ENCODE measurements at places on chromosomes 16 and 17.
A peak's percentile ranks its signal among the peaks of the same experiment; 100 is the strongest.

DNA sequence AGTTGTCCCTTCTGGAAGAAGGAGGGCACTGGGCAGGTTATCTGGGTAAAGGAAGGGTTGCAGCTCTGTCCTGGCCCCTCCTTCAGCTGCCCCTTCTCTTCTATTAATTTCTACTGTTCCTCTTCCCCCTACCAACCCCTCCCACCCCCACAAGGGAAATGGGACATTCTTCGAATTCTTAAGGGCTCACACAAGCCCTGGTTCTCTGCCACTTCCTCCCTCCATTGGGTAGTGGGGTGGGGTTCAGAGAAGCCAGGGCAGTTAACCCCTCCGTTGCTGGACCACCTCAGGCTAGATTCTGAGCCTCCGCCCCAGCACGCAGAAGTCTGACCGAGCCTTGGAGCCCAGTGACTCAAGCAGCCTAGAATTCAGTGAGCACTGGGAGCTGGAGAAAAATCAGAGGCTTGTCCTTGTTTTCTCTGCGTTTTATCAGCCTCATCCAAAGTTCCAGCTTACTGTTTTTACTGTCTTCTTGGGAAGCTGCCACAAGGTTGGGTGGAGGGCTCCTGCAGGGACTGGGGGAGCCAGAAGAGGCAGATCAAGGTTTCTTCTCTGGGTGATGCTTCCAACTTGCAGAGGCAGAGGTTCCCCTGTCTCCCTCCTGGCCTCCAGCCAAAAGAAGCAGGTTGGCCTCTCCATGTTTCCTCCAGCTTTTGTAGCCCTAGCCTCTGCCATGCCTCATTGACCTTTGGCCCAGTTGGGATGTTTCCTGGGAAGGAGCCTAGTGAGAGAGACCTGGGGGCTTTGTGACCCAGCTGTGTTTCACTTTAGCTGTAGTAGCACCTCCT lies 10.2 kb downstream of the LASP1 start:
- DNase-seq = peak; percentile 82

DNA sequence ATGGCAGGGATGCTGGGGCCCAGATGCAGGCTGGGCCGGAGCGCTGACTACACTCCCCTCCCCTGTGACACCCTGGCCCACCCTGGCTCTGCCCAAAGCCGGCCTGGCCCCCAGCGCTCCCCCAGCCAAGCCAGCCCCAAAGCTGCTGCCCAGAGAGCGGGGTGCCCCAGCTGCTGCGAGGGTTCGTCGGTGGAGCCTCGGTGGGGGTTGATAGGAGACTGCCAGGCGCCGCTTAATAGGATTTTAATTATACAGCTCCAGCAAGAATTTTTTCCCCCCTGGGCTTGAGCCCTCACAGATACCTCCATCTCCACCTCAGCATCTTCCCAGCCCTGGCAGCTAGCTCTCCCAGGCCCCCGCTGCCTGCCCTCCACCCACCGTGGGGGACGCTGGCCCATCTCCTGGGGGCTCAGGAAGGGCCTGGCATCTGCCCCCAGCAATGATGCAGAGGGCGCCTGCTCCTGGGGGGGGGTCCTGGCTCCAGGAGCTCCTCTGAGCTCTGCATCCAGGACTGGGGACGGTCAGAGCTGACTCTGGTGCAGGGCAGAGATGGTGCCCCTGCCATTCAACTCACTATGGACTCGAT lies 36.8 kb upstream of the DLX4 start:
- no peak for DNase-seq

GRCh38 chr16:23947838-23948237 lies 112.1 kb downstream of the PRKCB start:
- no peak for DNase-seq

- DNase-seq = no peak
Observed at GRCh38 chr16:69598045-69598444, 32.3 kb downstream of the NFAT5 start.

DNA sequence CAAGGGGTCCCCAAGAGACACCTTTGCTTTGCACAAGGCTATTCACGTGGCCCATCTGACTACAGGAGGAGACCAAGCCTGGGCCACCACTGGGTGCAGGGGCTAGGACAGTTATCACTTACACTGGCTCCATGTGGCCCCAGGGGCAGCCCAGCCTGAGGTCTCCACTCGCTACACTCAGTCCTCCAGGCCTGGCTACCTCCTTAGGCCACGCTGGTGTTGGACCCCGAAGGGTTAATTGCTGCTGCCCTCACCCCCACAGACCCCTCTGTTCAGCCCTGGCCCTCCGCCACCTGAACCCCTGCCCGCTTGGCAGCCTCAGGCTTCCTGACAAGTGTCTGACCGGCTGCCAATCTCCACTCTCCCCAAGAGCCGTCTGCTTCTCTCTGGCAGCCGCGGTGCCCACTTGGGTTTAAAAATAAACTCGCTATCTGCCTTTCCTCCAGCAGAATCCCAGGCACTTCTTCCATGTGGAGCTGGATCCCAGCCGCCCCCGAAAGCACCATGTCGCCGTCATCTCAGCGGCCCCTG lies 27.8 kb downstream of the ADAM11 start:
- no peak for DNase-seq

DNA sequence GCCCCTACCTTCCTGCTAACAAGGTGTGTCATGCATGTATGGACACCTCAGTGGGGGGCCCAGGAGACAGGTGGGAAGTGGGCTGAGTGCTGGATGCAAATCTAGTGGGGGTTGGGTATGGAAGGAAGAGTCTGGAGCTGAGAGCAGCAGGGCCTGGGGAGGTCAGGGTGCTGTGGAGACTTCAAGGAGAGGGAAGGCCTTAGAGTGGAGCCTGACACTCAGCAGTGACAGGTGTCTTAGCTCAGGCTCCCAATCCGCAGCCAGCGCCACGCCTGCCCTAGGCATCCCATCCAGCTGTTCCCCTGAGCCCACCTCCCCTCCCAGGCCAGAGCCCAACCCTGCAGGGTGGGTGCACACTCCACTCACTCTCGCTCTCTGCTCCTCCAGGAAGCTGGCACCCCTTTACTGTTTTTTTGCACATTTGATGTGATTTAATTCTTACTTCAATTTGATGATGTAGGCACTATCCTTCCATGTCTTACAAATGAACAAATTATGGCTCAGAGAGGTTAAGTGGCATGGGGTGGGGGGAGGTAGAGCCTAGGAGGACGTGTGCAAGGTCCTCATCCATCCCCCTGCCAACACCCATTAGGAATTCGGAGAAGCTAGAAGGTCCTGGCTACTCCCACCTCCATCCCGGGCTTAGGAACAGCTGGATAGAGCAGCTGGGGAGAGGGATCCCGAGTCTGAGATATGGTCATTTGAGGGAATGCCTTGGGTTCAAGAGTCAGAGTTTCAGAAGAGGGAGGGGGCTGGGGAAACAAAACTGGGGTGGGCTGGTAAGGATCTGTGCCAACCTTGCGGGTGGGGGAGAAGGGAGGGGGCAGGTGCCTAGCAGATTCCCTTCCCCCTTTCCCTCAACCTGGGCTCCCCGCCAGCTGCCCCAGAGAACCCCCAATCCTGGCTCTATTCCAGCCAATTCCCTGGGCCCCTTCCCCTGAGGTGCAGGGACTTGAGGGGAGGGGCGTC lies 2.1 kb downstream of the FAM171A2 start:
- no peak for DNase-seq

DNA sequence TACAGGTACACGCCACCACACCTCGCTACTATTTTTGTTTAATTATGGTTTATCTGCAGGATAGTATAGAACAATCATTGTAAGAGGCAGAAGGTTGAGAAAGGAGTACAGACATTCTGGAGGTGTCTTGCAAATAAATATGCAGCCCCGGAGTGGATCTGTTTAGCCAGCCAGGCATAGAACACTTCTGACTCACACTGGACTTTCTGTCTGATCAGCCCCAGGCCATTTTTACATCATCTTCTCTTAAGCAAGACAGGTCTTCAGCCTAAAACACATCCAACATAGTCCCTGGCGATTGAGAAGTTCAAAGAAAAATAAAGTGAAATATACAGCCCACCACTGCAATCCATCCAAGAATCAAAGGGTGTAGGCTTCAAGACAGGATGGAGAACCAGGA lies 81.4 kb downstream of the XYLT1 start:
- no peak for DNase-seq

DNA sequence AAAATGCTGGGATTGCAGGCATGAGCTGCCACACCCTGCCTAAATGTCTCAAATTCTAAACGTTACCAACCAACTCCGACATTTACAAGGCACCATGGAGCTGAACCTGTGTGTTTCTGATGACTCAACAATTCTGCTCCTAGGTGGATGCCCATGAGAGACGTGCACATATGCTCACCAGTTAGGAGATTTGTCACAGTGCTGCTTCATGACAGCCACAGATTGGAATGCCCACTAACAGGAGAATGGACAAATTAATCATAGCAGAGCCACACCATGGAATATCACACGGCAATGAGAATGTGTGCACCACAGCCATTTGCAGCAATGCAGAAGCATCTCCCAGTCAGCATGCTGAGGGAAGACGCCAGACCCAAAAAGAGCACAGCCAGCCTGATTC lies 8.0 kb upstream of the KCNG4 start:
- no peak for DNase-seq

- no peak for DNase-seq
Observed at GRCh38 chr17:38578229-38579082, 27.3 kb downstream of the SRCIN1 start.

- DNase-seq = no peak
Observed at GRCh38 chr16:55323637-55324271, at the start of gene IRX6. Gene IRX6 (plus strand): TSS chr16:55324203. CDS start chr16:55325092, 889 bp downstream.

- DNase-seq = no peak
Observed at GRCh38 chr17:4446326-4447071, 12.8 kb downstream of the SPNS3 start.

GRCh38 chr16:7420079-7420478 lies 87.4 kb downstream of the RBFOX1 start:
- DNase-seq = no peak

DNA sequence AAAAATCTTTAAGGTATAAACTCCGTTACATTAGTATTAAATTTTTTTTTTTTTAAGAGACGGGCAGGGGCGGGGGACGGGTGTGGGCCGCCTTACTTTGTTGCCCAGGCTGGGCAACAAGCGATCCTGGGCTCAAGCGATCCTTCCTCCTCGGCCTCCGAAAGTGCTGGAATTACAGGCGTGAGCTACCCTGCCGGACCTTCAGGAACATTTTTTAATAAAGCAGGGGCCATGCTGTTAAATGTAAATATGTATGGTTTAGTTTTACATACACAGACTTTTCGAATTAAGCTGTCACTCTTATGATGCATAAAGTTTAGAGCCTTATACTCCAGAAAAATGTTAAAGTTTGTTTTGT lies 2.4 kb downstream of the PPM1D start:
- DNase-seq = no peak

GRCh38 chr16:30374538-30374937 lies at the start of gene MYL11:
Gene MYL11 (plus strand): TSS chr16:30374802. CDS start chr16:30374858, 56 bp downstream.
- DNase-seq = no peak

DNA sequence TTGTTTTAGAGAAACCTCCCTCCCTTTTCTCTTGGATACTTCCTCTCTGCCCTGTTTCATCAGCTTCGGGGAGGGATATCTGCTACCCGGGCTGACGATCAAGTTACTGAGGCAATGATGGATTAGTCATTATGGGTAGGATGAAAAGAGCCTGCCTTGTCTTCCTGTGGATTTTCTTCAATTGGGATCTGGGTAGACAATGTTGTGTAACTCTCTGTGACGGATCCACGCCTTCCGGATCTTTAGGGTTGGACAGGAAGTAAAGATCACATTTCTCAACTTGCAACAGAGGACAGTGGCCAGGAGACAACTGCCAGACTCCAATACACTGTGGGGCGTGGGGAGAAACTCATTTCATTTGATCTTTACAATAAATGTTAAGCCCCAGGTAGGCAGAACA lies 11.3 kb upstream of the CHST6 start:
- DNase-seq = no peak

DNA sequence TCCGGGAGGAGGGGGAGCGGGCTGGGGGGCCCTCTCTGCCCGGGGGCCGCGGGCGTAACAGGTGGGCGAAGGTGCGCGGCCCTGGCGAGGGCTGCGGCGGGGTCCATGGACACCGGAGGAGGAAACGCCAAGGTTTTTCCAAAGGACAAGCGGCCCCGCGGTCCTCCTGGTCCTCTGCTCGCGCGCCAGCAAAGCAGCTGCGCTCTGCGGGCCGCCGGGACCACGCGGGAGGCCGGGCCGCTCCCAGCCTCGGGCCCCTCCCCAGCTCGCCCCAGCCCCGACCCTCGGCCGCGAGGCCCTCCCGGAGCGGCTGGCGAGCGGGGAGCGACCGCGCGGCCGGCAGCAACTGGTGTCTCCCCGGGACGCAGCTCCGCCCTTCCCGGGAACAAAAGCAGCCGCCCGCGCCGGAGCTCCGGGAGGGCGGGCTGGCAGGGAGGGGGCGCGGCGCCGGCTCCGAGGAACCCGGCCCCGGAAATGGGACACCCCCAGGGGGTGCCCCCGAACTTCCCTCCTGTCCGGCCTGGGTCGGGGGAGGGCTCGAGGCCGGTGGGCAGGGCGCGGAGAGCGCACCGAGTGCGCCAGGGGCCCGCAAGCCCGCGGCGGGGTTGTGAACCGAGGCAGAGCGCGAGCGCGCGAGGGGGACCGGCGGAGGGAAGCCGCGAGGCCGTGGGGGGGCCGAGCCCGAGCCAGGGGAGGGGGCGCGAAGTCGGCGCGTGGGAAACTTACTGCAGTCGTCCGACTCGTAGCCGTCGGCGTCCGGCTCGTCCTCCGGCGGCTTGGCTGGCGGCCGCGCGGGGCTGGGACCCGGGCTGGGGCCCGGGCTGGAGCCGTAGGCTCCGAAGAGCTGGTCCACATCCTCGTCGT lies 837 bp downstream of the DOC2B start:
- no peak for DNase-seq

DNA sequence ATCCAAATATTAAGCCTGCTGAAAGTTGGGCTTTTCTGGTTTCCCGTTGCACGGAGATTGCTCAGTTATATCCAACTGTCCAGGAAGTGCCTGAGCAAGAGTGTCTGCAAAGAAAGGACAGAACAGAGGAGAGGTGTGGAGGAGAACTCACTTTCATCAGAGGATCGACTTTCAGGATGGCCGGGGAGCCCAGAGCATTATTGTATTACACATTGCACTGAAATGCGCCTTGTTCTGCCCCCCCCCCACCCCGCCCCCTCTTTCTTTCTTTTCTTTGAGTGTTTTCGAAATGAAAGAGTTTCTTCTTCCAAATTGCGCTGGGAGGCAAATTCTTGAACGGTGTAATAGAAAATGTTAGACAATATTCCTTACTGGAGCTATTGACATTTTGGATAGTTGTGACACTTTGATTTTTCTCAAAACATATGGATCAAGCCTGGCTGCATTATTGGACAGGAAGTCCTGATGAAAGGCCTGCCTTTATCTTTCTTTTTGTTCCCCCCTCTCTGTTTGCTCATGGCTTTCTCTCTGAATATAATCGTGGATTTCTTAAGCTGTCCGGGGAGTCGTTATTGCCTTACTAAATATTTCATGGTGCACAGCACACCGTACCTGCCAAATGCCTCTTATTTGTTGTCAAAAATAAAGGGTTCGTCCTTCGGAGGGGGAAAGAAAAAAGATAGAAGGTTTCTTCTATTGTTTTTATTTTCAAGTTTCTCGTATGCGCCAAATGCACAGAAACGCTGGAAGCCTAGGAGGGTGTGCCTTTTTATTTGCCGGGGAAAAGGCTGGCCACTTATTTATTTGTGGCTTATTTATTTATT lies 110.8 kb downstream of the IRX3 start:
- no peak for DNase-seq

DNA sequence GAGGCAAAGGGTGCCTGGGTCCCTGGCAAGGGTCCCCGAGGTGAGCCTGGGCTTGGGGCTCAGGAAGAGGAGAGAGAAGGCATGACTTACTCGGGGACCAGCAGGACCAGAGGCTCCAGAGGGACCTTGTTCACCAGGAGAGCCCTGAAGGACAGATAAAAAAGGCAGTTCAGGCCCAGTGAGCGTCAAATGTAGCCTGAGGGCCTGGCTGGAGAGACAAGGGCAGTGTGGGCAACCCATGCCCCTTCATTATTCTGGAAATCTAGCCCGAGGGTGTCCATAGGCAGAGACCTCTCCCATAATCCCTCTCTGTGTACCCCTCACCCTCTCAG lies 14.1 kb downstream of the COL1A1 start:
- no peak for DNase-seq

GRCh38 chr17:15981208-15981607 lies 18.3 kb downstream of the ZSWIM7 start:
- no peak for DNase-seq

Measured in iPS DF 6.9 (cell line).